ENCODE measurements at places on chromosomes 5 and 9.
A peak's percentile ranks its signal among the peaks of the same experiment; 100 is the strongest.

- no peak for DNase-seq
These were observed 26.8 kb upstream of the MVB12B start for GRCh38 chr9:126299706-126300276.

DNA sequence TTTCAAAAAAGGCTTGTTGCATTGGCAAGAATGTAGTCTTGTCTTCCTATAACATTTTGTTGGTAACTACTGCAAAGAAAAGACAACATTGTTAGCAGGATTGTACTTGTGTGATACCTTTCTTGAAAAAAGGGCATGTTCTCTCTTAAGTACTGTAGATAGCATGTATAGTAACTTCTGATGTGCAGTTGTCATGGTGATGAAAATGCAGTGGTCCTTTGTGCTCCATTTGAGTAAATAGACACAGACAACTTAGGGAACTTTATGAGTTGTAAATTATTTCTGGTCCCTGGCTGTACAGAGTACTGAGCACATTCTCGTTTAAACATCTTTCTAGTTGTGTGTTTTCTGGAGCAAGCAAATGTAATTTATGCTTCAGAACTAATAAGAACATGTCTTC is 103.3 kb downstream of the CD180 start:
- DNase-seq: no peak

GRCh38 chr5:10786835-10787234 is 25.8 kb upstream of the DAP start:
- DNase-seq: no peak

DNA sequence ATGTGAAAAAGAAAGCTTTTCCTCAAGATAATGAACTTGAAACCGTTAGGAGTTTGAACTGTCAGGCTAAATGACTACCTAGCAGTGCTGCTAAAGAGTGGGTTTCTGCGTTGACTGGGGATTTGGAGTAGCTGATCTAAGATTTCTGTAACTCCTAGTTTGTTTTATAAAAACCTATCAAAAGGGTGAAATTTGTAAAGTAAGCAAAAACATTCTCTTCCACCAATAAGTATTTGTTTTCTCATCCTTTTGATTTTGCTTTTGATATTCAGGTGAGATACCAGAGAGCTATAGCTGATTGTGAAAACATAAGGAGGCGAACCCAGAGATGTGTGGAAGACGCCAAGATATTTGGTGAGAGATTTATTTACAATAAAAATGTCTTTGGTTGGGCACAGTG is 4.1 kb downstream of the GRPEL2 start:
- DNase-seq: no peak

GRCh38 chr5:159017786-159018185 is 81.9 kb downstream of the EBF1 start:
- DNase-seq: peak; percentile 55
